CD4-positive, alpha-beta T cell treated with Interleukin-4 for 1 hour (primary cell): ENCODE measurements at places on chromosomes 6 and 20.

- no peak for DNase-seq
Measured at GRCh38 chr20:53468587-53468986, 125.1 kb downstream of the ZNF217 start.

GRCh38 chr6:143110572-143110971, 49.9 kb downstream of the AIG1 start:
- no peak for DNase-seq

DNA sequence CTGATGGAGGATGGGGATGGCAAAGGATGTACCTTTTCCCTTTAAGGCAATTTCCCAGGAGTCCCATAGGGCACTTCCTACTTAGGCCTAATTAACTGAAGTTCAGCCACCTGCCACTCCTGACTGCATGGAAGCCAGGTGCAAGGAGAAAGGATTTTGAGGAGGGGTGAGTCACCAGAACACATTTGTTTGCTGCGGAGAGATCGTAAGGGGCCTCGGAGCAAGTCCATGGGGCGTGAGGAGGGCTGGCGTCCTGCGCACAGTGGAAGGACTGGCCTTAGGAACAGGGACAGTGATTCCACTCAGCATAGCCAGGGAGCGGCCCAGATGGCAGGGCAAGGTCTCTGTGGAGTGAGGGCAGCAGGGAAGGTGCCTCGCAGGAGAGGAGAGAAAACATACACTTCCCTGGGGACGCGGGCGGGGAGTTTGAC, 11.8 kb upstream of the MAP1LC3A start:
- no peak for DNase-seq

GRCh38 chr20:38722683-38723016, 1.6 kb upstream of the SLC32A1 start:
- no peak for DNase-seq

GRCh38 chr6:6557886-6558285, 30.6 kb upstream of the LY86 start:
- no peak for DNase-seq

GRCh38 chr20:35661053-35661452, 3.6 kb downstream of the CPNE1 start:
- no peak for DNase-seq

DNA sequence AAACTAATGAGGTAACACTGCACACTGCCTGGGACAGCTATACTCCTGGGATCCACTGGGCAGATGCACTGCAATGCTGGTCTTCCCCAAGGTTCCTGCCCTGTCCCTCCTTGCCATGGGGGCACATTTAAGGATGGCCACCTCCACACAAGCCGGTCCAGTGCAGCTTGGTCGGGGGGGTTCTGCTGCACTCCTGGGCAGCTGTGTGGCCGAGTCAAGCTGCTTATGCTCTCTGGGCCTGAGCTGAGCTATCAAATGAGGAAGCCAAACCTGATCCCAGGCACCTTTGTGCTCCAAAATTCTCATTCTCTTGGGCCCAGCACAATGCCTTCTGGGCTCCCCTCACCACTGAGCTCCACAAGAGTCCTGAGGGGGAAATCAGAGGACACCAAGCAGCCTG, 37.3 kb downstream of the NINL start:
- DNase-seq = no peak

GRCh38 chr6:56026455-56027180, 151.2 kb upstream of the BMP5 start:
- DNase-seq = no peak

- no peak for DNase-seq
Measured at GRCh38 chr20:17872434-17872833, 96.2 kb downstream of the SNX5 start.

DNA sequence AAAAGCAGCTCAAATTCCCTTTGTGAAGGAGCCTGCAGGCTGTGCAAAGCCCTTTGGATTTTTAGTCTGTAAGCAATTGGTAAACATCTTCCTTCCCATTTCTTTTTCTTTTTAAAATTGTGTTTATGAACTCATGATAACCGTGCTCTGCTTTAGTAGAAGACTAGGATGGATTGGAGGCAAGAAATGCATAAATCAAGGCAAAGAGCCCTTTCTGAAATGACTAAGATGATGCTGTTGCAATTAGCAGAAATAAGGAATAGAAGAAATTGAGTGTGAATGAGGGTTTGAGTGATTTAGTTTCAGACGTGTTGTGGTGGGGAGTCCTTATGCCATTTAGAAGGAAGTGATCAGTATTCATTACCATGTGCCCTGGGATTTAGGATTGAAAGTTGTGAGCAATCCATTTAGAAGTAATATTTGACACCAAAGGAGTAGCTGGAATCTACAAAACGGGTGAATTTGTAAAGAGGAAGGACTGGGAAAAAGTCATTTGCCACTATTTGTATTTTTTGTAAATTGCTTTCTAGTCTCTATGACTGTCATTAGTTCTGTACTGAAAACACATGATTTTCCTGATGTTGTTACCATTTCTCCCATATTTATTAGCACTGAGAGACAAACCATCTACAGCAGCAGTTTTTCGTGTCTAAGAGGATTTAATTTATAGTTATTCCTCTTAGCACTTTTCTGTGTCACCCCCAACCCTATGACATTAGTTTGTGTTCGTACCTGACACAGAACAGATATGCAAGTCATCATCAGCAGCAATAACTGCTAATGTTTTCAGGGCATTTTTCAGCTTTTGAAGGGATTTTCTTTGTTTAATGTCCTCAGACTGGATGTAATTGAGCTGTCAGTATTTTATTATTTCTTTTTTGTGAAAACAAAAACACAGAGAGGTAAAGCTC, 265.0 kb downstream of the UTRN start:
- no peak for DNase-seq

DNA sequence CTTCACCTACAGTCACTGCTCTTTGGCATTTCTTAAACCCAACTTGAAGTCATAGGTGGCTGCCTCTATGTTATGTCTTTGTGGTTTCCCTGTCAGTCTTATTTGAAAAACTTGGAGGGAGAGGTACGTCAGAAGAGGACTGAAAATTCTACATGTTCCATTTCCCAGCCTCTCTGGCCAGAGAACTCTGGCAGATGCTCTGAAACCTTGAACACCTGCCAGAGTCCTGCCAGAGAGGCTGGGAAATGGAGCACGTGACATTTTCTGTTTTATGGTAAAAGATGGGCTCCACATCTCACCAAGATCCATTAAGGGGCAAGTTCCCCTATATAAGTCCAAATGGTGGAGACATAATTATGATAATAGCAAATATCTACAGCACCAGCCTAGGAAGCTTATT, 99.5 kb downstream of the MAFB start:
- no peak for DNase-seq

- no peak for DNase-seq
Measured at GRCh38 chr6:132764370-132764769, 6.7 kb upstream of the VNN2 start.

DNA sequence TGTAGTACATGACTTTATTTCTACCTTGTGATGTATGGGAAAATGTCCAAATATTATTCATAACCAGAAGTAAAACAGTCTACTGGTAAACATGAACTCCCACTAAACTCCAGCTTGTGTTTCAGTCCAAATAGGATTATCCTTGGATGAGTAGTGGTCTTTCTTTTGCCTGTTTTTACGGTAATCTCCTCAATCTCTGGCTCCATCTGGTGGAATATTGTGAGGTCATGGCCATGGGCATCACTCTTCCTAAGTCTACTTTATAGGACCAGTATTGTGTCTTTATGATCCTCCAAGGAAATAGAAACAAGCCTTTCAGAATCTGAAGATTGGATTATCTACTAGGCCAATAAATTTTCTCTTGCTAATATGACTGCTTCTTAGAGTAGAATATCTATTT, 505.0 kb downstream of the BMP2 start:
- no peak for DNase-seq

GRCh38 chr6:157036245-157036711, 259.1 kb downstream of the ARID1B start:
- DNase-seq = no peak

DNA sequence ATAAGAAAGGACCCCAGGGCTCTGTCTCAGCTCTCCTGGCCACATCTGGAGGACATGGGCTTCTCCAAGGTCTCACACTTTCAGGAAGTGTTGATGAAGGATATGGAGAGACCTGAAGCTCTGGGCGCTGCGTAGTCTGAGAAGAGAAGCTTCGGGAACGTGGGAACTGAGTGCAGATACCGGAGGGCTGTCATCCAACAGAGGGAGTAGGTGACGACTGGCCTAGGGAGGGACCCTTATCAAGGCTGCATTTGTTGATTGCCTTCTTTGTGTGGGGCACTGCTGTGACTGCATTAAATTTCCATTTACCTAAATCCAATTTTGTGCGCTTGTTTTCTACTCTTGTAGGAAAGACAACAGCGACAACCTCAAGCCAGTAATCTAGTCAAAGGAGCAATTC, 63.4 kb downstream of the PLG start:
- no peak for DNase-seq

- no peak for DNase-seq
Measured at GRCh38 chr6:28807682-28808280, 116.0 kb downstream of the TRIM27 start.

GRCh38 chr6:138645976-138646640, 127.5 kb upstream of the CCDC28A start:
- DNase-seq = no peak

GRCh38 chr6:79384845-79385244, 150.4 kb upstream of the HMGN3 start:
- no peak for DNase-seq

- DNase-seq = no peak
Measured at GRCh38 chr6:158596861-158597260, 37.0 kb downstream of the TMEM181 start.

- peak; percentile 58 for DNase-seq
Measured at GRCh38 chr6:135451617-135452190, 45.8 kb downstream of the AHI1 start.

DNA sequence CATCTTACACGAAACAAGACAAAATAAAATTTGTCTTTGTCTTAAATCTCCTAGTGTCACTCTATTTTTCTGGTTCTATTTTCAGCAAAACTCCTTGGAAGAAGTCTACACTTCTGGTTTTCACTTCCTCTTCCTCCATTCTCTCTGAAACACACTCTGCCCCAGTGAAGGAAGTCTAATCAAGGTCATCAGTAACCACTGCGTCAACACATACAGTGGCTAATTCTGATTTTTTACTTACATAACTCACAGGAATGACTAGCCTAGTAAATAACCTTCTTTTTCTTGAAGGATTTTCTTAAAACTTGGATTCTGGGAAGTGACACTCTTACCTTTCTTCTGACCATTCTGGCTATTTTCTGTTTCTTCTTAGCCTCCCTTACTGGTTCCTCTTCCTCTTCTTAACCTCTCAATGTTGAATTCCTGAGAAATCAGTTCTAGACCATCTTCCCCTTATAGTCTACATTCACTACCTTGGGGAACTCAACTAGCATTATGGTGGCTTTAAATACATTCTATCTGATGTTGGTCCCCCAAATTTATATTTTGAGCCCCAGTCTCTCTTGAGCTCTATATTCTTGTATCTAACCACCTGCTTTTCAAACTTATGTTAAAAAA, 37.5 kb downstream of the AIG1 start:
- DNase-seq = peak; percentile 41

GRCh38 chr20:37540001-37540400, 12.3 kb upstream of the BLCAP start:
- DNase-seq = no peak

- no peak for DNase-seq
Measured at GRCh38 chr6:18306977-18307376, 42.6 kb upstream of the DEK start.

GRCh38 chr6:30780642-30780920, 36.2 kb upstream of the IER3 start:
- DNase-seq = no peak

GRCh38 chr20:52105442-52106422, 85.8 kb downstream of the ZFP64 start:
- DNase-seq = no peak

DNA sequence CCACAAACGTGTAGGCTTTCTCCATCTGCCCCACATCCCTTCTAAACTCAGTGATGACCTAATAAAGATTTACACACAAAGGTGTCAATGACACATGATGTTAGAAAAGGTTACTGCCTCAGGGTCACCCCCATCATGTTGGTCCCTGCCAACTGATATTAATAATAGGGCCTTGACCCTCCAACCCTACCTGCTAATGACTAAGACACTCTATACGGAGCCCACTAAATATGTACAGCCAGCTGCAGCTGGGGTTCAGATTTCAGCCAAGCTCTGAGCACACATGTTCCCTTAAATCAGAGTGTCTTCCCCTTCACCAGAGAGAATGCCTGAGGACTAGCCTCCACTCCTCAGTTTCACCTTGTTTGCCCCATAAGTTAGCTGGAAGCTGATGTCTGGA, 67.4 kb upstream of the SNRPB2 start:
- no peak for DNase-seq

GRCh38 chr6:95228636-95229035, 348.7 kb upstream of the MANEA start:
- no peak for DNase-seq

- DNase-seq = no peak
Measured at GRCh38 chr6:14751645-14752175, 494.2 kb upstream of the JARID2 start.

DNA sequence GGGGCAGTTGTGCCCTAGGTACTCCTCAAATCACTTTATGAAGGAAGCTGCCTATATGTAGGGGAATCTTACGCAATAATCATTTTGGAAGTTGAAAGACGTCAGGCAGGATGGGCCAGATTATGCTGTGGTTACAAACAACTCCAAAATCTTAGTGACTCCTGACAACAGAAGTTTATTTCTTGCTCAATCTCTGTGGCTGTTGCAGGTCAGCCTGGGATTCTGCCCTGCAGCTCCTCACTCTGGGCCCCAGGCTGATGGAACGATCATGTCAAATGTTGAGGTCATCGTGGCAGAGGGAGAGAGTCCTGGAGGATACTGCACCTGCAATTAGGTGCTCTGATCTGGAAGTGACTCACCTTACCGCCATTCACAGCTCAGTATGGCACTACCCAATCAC, 88.4 kb downstream of the ZDHHC14 start:
- DNase-seq = no peak

DNA sequence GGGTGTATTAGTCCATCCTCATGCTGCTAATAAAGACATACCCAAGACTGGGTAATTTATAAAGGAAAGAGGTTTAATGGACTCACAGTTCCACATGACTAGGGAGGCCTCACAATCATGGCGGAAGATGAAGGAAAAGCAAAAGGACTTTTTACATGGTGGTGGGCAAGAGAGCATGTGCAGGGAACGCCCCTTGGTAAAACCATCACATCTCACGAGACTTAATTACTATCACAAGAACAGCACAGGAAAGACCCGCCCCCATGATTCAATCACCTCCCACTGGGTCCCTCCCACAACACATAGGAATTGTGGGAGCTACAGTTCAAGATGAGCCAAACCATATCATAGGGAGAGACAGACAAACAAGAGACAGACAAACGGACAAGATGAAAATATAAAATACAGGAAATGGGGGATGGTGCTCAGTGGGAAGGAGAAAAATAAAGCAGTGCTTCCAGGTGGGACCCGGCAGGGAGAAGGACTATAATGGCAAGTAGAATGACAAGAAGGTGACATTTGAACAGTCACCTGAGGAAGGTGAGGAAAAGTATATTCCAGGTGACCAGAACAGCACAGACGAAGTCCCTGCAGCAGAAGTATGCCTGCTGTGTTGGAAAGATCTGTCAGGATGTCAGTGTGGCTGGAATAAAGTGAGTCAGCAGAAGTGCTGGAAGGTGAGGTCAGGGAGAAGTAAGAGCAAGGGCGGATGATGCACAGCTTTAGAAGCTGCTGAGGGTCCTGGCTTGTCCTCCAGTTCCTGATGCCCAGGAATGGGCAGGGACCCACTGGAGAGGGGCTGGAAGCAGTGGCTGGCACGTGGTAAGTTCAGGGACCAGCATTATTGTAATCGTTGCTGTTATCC, 61.1 kb downstream of the SLC2A10 start:
- no peak for DNase-seq

GRCh38 chr6:84390334-84390733, 162.9 kb upstream of the CEP162 start:
- no peak for DNase-seq
